GM04503 (cell line): ENCODE measurements at places on chromosomes 1 and 21.

DNA sequence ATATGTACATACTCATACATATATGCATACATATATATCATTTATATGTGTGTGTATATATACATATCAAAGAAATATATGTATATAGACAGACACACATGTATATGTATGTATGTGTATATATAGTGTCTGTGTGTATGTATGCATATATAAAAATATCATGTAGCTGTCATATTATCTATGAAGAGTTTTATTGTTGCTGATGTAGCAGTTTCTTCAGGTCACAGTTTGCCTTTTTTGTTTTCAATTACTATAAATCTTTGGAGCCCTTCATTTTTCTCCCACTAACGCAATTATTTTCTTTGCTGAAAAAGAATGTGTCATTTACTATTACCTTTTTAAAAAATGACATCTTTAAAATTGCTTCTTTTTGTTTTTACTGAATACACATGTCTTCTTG, 904.5 kb downstream of the PLA2G4A start:
- no peak for DNase-seq

GRCh38 chr1:173863224-173864161, 4.3 kb downstream of the GAS5 start:
- no peak for DNase-seq

GRCh38 chr1:42730988-42731387, 9.0 kb downstream of the CLDN19 start:
- DNase-seq, result no peak

- DNase-seq, result no peak
Observed at GRCh38 chr1:167427848-167428247, 90.5 kb downstream of the CD247 start.

DNA sequence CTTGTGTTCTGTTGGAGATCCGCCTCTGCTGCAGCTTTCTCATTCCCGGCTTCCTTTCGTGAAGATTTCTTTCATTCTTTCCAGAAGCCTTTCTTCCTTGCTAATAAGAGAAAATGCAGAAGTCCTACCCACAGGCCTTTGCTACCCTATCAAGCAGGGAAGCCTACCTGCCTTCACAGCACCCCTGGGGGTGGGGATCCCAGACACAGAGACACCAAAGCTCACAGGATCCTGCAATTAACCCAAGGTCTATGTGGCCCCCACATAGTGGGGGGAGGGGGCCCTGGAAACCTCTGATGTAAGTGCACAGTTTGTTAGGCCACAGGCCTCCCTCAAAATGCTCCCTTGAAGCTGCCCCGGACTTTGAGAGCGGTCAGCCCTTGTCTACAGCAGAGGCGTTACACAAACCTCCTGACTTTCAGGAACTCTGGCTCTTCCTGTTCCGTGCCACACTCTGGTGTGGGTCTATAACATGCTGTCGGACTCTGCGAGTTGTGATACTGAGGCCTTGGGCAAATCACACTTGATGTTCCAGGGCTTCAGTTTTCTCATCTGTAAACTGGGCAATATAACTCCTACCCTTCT, 31.2 kb downstream of the NKAIN1 start:
- no peak for DNase-seq

DNA sequence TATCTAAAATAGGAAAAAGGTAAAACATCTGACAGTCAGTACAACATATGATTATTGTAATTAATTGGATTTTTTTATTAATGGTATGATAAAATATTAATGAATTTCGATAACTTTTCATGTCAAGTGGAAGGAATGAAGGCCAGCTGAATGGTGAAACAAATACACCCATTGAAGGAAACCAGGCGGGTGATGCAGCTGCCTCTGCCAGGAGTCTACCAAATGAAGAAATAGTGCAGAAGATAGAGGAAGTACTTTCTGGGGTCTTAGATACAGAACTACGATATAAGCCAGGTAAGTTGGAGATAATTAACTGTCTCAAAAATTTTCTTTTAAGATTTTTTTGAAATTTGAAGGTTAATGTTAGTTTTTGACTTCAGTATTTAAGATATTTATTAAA, 3.2 kb downstream of the SON start:
- DNase-seq, result no peak

DNA sequence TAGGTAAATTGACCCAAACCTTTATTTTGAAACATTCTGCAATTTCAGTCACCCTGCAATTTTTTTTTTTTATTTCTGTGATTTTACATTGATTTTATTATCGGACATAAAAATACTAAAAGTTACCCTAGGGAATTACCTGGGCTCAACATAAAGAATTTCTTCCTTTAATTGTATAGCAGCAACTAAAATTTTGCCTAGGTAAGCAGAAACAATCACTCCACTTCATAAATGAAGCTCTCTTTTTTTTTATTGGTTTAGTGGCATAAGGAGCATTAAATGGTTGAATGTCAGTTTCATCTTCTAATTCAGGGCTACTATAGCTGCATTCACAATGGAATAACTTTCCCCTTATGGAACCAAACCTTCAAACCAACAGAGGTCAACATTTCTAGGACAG, 15.3 kb upstream of the OR2M4 start:
- no peak for DNase-seq

GRCh38 chr1:181548497-181548896, 65.2 kb downstream of the CACNA1E start:
- no peak for DNase-seq

DNA sequence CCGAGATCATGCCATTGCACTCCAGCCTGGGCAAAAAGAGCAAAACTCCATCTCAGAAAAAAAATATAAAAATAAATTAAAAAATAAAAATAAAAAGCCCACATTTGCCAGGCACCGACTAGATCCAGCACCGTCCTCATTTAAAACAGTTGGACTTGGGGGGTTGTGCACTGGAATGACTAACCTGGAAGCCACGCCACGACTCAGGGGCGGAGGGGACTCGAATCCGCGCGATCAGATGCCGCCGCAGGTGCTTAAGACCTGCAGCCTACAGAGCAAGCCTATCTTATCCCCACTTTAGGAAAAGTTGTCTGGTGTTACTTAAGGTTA, 38.5 kb downstream of the ZBTB8OS start:
- DNase-seq, result no peak

DNA sequence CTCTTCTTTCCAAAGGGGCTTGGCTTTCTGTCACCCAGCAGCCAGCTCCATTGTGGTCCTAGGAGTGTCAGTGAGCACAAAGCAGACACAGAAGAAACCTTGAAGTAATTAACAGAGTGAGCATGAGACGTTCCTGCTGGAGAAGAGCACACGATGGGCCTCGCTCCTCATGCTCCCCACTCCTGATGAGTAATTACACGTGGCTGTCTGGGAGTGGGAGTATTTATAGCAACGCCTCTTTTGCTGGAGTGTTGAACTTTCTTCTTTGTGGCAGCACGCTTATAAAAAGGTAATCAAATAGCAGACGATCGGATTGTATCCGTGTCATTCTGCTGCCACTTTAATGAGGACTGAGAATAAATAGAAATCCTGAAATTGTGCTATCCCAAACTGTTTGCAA, 185.8 kb downstream of the CAMTA1 start:
- DNase-seq, result no peak

DNA sequence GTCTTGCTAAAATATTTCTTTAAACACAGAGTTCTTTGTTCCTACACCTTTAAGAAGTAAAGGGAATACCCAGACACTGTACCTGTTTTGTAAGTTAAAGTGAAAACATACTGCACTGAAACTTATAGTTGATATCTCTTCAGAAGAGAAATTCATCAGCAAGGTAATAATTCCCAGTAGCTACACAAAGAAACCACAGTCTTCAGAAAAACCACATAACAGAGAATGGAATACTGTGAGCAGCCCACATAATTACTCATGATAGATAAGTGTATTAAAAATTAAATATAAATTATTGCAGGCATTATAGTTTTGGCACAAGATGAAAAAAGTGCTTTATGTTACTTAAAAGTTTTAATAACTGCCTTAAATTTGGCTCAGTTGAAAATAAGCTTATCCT, 276.6 kb downstream of the SETD4 start:
- no peak for DNase-seq

DNA sequence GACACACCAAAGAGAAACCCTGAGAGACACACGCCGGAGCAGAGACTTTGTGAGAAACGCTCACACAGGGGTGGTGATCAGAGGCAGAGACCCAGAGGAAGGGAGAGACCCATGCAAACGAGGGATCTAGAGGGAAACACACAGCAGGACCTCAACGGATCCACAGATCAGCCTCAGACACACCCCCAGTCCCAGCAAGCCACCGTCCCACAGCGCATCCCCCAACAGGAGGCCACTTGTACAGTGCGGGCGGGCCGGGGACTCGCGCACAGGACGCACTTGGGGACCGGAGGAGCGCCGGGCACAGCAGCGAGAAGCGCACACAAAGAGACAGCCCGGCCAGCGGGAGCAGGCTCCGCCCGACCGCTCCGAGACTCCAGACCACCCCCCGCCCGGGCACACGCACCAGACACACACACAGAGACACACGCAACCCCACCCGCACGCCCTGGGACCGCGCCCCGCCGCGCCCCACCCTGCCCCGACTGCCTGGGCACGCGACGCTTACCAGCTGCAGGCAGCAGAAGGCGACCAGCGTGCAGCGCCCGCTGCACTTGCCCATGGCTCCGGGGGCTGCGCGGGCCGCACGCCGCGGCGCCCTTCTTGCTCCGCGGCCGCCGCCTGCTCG, 587 bp downstream of the NKAIN1 start:
- DNase-seq, result no peak

GRCh38 chr1:47711848-47712492, 274.1 kb downstream of the FOXD2 start:
- DNase-seq, result no peak

DNA sequence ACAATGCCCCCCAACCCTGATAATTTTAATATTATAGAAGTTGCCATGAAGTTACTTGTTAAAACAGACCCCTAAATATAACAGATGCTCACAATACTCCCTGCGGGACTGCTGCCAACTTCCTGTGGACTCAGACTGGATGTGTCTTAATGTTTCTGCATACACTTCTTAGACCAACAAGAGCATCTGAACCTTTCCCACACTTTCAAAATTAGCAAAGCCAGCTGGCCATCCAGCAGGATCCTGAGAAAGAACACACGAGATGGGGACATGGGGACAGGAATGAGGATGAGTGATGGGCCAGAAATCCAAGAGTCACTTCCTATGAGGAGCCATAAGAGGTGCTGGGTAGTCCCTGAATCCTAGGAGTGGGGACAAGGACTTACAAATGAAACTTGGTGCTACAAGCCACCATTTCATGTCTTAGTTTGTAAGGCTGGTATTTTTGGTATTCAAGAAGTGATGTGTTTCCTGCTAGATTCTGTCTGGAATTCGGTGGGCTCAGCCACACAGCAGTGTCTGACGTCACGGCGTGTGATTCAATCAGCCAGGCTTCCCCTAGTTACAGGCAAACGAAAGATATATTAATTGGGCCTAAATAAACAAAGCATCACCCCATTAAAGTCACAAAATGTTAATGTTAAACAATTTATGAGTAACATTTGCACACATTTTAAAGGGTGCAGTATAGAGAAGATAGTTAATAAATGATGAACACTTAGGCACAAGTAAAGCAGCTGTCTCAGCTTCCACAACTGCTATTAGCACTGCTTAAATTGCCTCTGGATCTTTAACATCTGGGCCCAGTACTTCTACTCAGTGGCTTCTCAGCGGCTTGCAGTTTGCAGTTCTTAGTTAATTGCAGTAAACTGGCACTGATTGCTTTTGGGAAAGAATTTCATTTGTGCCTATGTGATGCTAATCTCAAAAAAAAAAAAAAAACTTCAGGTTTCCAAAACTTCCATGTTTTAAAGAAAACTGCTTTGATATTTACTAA, 41.2 kb upstream of the RGS8 start:
- DNase-seq, result no peak

- no peak for DNase-seq
Observed at GRCh38 chr21:29360799-29361765, 62.4 kb downstream of the BACH1 start.

DNA sequence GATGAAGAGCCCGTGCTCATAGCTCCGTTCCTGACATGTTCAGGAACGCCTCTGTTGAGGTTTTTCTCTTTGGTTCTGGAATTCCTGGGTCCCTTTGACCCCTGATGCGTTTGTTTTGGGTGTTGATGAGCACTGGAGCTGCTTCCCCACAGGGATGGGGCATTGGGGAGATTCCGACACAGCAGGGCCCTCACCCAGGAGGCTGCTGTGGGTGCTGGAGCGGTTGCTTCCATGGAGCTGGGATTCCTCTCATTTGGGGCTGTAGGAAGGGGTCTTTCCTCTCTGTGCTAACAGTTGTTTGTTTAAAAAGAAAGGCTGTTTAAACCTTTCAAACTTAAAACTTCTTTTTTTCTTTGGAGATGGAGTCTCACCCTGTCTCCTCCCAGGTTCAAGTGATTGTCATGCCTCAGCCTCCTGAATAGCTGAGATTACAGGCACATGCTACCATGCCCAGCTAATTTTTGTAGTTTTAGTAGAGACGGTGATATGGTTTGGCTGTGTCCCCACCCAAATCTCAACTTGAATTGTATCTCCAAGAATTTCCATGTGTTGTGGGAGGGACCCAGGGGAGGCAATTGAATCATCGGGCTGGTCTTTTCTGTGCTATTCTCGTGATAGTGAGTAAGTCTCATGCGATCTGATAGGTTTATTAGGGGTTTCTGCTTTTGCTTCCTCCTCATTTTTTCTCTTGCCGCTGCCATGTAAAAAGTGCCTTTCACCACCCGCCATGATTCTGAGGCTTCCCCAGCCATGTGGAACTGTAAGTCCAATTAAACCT, 48.9 kb downstream of the SKI start:
- DNase-seq, result no peak

GRCh38 chr1:159934136-159935039, 9.1 kb upstream of the TAGLN2 start:
- no peak for DNase-seq
